Chondrocyte (in vitro differentiated cells): ENCODE measurements at places on chromosomes 7 and 10. TPM values are rescaled to one million over a fixed set of nuclear protein-coding genes. Genes with fewer than 3 reads are reported as not detected.

- H3K27ac ChIP-seq: no peak overlapping the region
- no peaks in the 10 kb centered on the region for H3K4me1 ChIP-seq
- peaks cover 10% of the 10 kb centered on the region for H3K27me3 ChIP-seq
Measured at GRCh38 chr7:34776748-34777358, 118.8 kb downstream of the NPSR1 start.

DNA sequence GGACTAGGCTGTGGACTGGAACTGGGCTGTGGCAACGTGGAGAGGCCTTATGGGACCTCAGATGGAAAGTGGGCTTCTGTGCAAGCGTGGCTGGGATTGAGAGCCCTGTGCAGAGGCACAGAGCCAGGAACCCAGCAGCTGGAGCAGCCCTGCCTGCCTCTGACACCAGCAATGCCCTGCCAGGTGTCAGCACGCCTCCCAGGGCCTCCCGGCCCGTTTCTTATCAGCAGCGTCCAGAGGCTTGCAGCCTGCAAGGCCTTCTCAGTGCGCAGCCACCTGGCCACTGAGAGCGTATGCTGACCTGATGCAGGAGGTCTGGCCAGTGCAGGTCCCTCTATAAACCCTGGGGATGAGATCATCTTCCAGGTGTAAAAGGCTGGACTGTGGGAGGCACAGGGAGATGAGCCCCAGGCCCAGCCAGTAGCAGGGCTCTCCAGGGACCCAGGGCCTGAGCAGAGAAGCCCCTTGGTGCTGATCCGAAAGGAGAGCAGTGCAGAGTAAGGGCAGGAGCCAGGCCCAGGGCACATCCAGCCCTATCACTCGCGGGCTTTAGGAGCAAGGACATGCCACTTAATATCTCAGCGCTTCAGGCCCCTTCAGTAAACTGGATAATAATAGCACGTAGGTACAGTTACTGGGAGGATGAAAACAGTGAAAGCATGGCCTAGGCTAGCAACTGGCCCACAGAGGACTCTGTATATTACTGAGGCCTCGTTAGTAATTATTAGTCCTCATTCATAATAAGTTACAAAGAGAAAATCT, 38.8 kb upstream of the ANTXRL start:
- H3K27ac ChIP-seq: no peak overlapping the region
- peaks cover 12% of the 10 kb centered on the region for H3K27me3 ChIP-seq
- no peak overlapping the region for H3K4me3 ChIP-seq
- H3K4me1 ChIP-seq: no peaks in the 10 kb centered on the region
- H3K36me3 ChIP-seq: no peaks in the 10 kb centered on the region

- no peaks in the 10 kb centered on the region for H3K27me3 ChIP-seq
- DNase-seq: peak; percentile 63
- no peaks in the 10 kb centered on the region for H3K4me1 ChIP-seq
- no peak overlapping the region for H3K4me3 ChIP-seq
Measured at GRCh38 chr7:86600506-86601290, 43.0 kb upstream of the GRM3 start.

GRCh38 chr7:46554688-46555422, 633.8 kb upstream of the IGFBP3 start:
- DNase-seq: no peak
- no peak overlapping the region for H3K4me3 ChIP-seq
- peaks cover 10% of the 10 kb centered on the region for H3K4me1 ChIP-seq
- no peak overlapping the region for H3K27ac ChIP-seq
- H3K27me3 ChIP-seq: no peaks in the 10 kb centered on the region

GRCh38 chr7:152871005-152871677, 111.6 kb downstream of the ACTR3B start:
- H3K4me1 ChIP-seq: peaks cover 2% of the 10 kb centered on the region
- H3K27me3 ChIP-seq: no peaks in the 10 kb centered on the region
- DNase-seq: no peak

DNA sequence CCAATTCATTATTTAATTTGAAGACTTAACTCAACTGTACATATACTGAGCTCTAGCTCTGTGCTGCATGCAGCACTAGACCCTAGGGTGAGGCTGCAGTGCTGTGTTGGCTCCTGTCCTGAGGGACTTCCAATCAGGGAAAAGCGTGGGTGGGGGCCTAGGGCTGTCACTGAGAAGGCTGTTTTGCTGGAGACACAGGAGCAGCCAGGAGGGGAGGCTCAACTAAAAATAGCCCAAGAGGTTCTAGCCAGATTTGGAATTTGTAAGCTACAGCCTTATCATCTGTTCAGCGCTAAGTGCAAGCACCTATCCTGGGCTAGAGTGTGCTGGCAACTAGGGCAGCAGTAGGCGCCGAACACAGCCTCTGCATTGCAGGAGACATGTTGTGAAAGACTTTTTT, 121.1 kb downstream of the VWC2 start:
- H3K27ac ChIP-seq: no peak overlapping the region
- no peaks in the 10 kb centered on the region for H3K36me3 ChIP-seq
- no peaks in the 10 kb centered on the region for H3K27me3 ChIP-seq
- no peak overlapping the region for H3K4me3 ChIP-seq
- no peak for DNase-seq
- H3K4me1 ChIP-seq: no peaks in the 10 kb centered on the region

DNA sequence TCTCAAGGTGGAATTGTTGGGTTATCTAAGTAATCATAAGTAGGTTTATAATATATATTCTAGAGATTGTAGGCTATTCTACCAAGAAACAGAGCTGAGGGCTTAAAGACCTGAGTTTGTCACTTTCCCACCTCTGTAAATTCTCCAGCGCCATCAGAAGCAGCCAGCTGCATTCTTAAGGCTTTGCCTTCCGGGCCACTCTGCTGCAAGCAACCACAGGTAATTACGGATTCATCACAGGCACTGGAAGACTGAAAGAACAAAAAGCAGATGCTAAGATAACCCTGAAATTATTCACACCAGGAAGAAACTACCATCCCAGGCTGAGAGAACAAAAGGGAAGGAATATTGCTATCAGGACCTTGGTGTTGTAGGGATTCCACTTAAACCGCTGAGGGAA, 137.8 kb upstream of the JCAD start:
- no peak overlapping the region for H3K4me3 ChIP-seq
- DNase-seq: no peak
- H3K4me1 ChIP-seq: no peaks in the 10 kb centered on the region
- no peaks in the 10 kb centered on the region for H3K36me3 ChIP-seq
- no peak overlapping the region for H3K27ac ChIP-seq
- H3K27me3 ChIP-seq: peaks cover 19% of the 10 kb centered on the region

DNA sequence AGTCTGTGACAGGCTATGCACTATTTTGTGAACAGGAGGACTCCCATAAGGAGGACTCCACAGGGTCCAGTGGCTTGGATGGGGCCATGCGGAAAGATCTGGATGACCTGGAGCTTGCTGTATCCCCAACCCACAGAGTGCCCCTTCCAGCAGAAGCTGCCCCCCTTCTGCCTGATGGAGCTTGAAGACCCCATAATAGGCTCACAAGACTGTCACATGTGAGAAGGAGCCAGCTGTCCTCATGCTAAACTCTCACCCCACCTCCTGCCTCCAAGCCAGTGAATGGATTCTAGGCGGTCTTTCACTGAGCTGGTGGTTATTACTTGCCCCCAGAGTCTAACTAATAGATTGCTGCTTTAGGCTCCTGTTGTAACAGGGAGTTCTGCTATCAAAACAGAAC, 79.1 kb downstream of the XRCC2 start:
- no peak overlapping the region for H3K27ac ChIP-seq
- no peaks in the 10 kb centered on the region for H3K27me3 ChIP-seq
- DNase-seq: no peak
- H3K36me3 ChIP-seq: no peaks in the 10 kb centered on the region
- H3K4me1 ChIP-seq: no peaks in the 10 kb centered on the region
- no peak overlapping the region for H3K4me3 ChIP-seq

DNA sequence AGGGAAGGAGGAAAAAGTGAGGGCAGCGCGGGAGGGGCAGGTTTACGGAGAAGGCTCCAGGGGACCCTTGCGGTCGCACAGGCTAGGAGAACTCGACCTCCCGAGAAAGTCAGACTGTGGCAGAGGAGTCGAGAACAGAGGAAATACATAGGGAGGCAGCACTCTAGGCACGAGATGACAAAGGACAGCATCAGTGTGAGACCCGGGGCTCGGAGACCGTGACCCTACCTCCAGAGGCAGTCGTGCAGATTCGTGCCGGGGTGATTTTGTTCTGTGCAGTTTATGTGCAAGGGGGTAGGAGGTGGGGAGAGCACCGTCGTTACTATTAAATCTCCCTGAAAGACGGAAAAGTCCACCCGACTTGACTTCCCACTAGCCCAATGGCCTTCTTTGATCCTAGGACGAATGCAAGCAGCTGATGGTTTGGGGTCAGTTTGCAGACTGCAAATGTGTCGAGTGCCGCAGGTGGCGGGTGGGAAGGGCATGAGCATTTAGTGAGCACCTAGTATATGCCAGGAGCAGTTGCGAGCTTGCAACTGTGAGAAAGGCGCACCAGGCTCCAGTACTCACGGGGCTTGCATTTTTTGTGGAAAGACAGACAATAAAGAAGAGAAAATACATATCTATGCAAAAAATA, 674 bp upstream of the OSBPL3 start:
- peaks cover 28% of the 10 kb centered on the region for H3K4me1 ChIP-seq
- peak overlapping the region; percentile 79 for H3K4me3 ChIP-seq
- H3K36me3 ChIP-seq: no peaks in the 10 kb centered on the region
- peak overlapping the region; percentile 84 for H3K27ac ChIP-seq
- peaks cover under 1% of the 10 kb centered on the region for H3K27me3 ChIP-seq

GRCh38 chr10:50224330-50224952, 26.9 kb downstream of the ASAH2 start:
- H3K36me3 ChIP-seq: no peaks in the 10 kb centered on the region
- H3K4me3 ChIP-seq: no peak overlapping the region
- H3K27ac ChIP-seq: no peak overlapping the region

- H3K27ac ChIP-seq: no peak overlapping the region
- no peaks in the 10 kb centered on the region for H3K36me3 ChIP-seq
- no peak for DNase-seq
- H3K27me3 ChIP-seq: no peaks in the 10 kb centered on the region
- H3K4me3 ChIP-seq: no peak overlapping the region
- H3K4me1 ChIP-seq: no peaks in the 10 kb centered on the region
Measured at GRCh38 chr10:130455791-130456190, 319.6 kb downstream of the GLRX3 start.

- peaks cover 32% of the 10 kb centered on the region for H3K36me3 ChIP-seq
- DNase-seq: no peak
- no peak overlapping the region for H3K4me3 ChIP-seq
- H3K27ac ChIP-seq: peak overlapping the region; percentile 3
- peaks cover 8% of the 10 kb centered on the region for H3K4me1 ChIP-seq
- H3K27me3 ChIP-seq: no peaks in the 10 kb centered on the region
Measured at GRCh38 chr7:99363286-99363685, 11.2 kb upstream of the ARPC1B start.

DNA sequence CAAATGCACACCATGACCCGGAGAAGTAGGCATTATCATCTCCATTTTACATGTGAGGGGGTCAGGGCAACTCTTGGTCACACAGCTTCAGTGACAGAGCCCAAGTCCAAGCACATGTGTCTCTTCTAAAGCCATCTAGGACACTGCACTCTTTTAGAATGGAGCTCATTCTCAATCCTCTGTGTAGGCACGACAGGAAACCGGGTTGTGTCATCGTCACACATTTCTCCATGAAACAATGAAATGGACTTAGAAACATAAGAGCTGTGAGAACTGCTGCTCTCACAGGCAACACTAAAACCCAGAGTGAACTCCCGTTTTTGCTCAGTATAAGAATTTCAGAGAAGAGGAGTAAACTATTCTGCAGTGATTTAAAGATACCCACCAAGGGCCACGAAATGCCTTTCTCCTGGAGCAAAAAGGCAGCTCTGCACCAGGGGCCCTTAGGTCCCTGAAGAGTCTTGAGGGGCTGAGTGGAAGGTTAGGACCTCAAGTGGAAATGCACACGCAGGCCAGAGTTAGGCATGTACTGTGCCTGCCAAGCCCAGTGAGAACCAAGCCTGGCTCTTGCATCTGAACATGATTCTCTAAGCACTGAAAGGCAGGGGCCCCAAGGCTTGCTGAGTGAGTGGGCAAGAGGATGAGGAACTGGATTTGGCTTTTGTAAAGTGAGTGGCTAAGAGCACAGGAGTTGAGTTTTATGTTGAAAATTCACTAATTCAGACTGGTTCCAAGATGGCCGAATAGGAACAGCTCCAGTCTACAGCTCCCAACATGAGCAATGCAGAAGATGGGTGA, 13.3 kb downstream of the ALOX5 start:
- H3K4me3 ChIP-seq: no peak overlapping the region
- no peak overlapping the region for H3K27ac ChIP-seq
- peak; percentile 63 for DNase-seq
- H3K4me1 ChIP-seq: no peaks in the 10 kb centered on the region
- peaks cover 1% of the 10 kb centered on the region for H3K36me3 ChIP-seq

GRCh38 chr10:3220853-3221252, 48.3 kb upstream of the PITRM1 start:
- H3K4me3 ChIP-seq: no peak overlapping the region
- H3K4me1 ChIP-seq: peaks cover 9% of the 10 kb centered on the region
- DNase-seq: no peak
- no peaks in the 10 kb centered on the region for H3K36me3 ChIP-seq

- no peak for DNase-seq
- no peak overlapping the region for H3K4me3 ChIP-seq
- H3K27ac ChIP-seq: no peak overlapping the region
Measured at GRCh38 chr7:22061775-22062174, 116.1 kb upstream of the CDCA7L start.

- no peak overlapping the region for H3K4me3 ChIP-seq
- no peak overlapping the region for H3K27ac ChIP-seq
- no peak for DNase-seq
- H3K36me3 ChIP-seq: no peaks in the 10 kb centered on the region
- H3K4me1 ChIP-seq: no peaks in the 10 kb centered on the region
Measured at GRCh38 chr7:149355390-149356048, 93.5 kb downstream of the ZNF783 start.

The TMEM139 gene
- not detected in 3 replicates for total RNA-seq

The VWC2 gene
- not detected in 3 replicates for total RNA-seq

The TRUB1 gene
- 18.7 to 23.7 TPM (median 20.2 TPM) in 3 replicates for total RNA-seq

The GRM3 gene
- not detected in 3 replicates for total RNA-seq

The PODXL gene
- total RNA-seq: 11.9 to 14.5 TPM (median 14.0 TPM) in 3 replicates

The PPP1R17 gene
- not detected in 3 replicates for total RNA-seq

The ARHGEF35 gene
- 0.75 to 2.7 TPM (median 2.0 TPM) in 3 replicates for total RNA-seq

The IFIT1B gene
- total RNA-seq: not detected in 3 replicates

The SPDYE11 gene
- total RNA-seq: not detected in 3 replicates

The RHBDD2 gene
- 32.0 to 35.6 TPM (median 33.8 TPM) in 3 replicates for total RNA-seq

The VAX1 gene
- 5.2 TPM in 1 of 3 replicates, not detected in the others for total RNA-seq

The ELOVL3 gene
- total RNA-seq: not detected in 3 replicates

The FAM25G gene
- not detected in 3 replicates for total RNA-seq

The FAM25A gene
- not detected in 3 replicates for total RNA-seq
